ENCODE measurements at places on chromosomes 1 and 21. TPM values are rescaled to one million over a fixed set of nuclear protein-coding genes. Genes with fewer than 3 reads are reported as not detected.

TRIM45 gene
- total RNA-seq = 1.7 TPM

UMODL1 gene
- total RNA-seq = not detected

GPR61 gene
- total RNA-seq = not detected

FAM78B gene
- total RNA-seq = not detected

- no peak for DNase-seq
These were observed 162.2 kb downstream of the DSCAM start for GRCh38 chr21:40684726-40685125.

GRCh38 chr1:111062081-111062480 lies 77.8 kb downstream of the DRAM2 start:
- no peak for DNase-seq

DNA sequence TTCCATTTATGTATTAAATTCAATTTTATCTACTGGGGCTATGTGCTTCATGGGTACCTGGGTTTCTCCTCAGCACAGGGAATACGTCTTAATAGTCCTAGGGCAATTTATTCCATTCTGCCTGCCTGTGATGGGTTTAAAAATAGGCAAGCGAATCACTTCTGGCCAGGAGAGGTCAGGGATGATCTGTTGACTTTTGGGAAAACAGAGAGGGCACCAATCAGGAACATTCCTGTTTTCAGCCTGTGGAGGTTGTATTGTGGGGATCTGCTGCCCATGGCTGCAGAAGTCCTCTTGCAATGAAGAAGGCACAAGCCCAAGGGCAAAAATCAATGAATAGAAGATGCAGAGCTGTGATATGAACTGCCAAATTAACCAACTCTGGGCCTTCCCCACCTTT lies 303.1 kb downstream of the CTH start:
- DNase-seq = no peak
